ENCODE measurements at places on chromosomes 13 and 19. TPM values are rescaled to one million over a fixed set of nuclear protein-coding genes. Genes with fewer than 3 reads are reported as not detected.

DNA sequence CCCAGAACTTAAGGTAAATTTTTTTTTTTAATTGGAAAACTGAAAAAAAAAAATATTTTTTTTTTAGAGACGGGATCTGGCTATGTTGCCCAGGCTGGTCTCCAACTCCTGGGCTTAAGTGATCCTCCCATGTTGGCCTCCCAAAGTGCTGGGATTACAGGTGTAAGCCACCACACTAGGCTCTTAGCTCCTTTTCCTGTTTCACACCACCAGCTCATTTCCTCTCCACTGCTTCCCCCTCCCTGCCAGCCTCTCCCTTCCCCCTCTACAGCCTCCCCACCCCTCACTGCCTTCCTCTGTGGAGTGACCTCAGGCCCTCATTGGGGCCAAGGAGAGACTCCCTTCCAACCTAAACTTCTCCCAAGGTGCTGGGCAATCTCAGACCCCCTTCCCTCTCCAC, 4.2 kb upstream of the GIPR start:
- no peaks in the 10 kb centered on the region for H3K4me1 ChIP-seq
- H3K36me3 ChIP-seq = no peaks in the 10 kb centered on the region
- H3K27ac ChIP-seq = no peak overlapping the region
- no peaks in the 10 kb centered on the region for H3K27me3 ChIP-seq

DNA sequence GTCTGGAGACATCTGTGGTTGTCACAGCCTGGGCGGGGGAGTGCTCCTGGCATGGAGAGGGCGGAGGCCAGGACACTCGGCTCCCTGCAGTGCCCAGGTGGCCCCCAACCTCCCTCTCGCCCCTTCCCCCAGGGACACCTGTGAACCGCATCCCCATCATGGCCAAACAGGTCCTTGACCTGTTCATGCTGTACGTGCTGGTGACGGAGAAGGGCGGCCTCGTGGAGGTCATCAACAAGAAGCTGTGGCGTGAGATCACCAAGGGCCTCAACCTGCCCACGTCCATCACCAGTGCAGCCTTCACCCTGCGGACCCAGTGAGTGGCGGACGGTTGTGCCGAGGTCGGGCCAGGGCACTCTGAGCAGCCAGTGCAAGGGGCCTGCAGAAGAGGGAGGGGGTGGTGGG, 20.0 kb upstream of the WDR18 start:
- no peaks in the 10 kb centered on the region for H3K4me1 ChIP-seq
- H3K36me3 ChIP-seq = no peaks in the 10 kb centered on the region
- H3K27ac ChIP-seq = no peak overlapping the region
- H3K4me3 ChIP-seq = no peak overlapping the region
- DNase-seq = no peak

GRCh38 chr13:109376936-109377335, 409.4 kb downstream of the IRS2 start:
- H3K27me3 ChIP-seq = no peaks in the 10 kb centered on the region
- H3K4me1 ChIP-seq = no peaks in the 10 kb centered on the region
- no peaks in the 10 kb centered on the region for H3K36me3 ChIP-seq
- H3K4me3 ChIP-seq = no peak overlapping the region

- no peaks in the 10 kb centered on the region for H3K4me1 ChIP-seq
- no peaks in the 10 kb centered on the region for H3K27me3 ChIP-seq
- no peaks in the 10 kb centered on the region for H3K36me3 ChIP-seq
- no peak overlapping the region for H3K27ac ChIP-seq
- DNase-seq = no peak
- H3K4me3 ChIP-seq = no peak overlapping the region
These were observed 44.7 kb downstream of the TPT1 start for GRCh38 chr13:45296259-45296658.

The DAND5 gene
- polyA plus RNA-seq = not detected

The LILRB3 gene
- 4.9 TPM for polyA plus RNA-seq

DNA sequence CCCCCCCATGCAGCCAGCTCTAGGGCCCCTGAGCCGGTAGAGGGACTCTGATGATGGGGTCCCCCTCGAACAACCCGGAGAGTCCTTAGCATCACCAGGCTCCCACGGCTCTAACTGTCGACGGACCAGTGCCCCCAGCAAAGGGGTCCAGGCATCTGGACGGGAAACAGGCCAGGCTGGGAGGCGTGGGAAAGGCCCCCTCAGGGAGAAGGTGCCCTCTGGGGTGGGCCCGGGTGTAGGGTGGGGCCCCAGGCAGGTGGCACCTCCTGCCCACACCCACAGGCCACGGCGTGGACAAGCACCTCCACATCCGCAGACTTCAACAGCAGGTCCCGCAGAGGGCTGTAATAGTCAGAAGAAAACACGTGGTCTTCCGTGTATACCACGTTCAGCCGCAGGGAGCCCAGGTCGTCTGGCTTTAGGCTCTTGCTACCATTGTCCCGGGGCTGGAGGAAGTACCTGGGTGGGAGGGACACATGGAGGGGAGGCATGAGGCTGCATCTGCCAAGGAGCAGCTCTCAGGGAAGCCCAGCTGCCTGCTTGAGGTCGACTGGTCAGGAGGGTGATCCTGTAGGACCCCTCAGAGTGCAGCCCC, 44.7 kb upstream of the C13orf46 start:
- no peak overlapping the region for H3K27ac ChIP-seq
- no peak for DNase-seq
- no peaks in the 10 kb centered on the region for H3K36me3 ChIP-seq
- no peaks in the 10 kb centered on the region for H3K4me1 ChIP-seq
- H3K4me3 ChIP-seq = no peak overlapping the region

- H3K27ac ChIP-seq = no peak overlapping the region
- H3K36me3 ChIP-seq = no peaks in the 10 kb centered on the region
- H3K4me1 ChIP-seq = peaks cover 7% of the 10 kb centered on the region
- no peak overlapping the region for H3K4me3 ChIP-seq
- no peak for DNase-seq
These were observed 2.4 kb downstream of the LENG8 start for GRCh38 chr19:54451331-54451871.

Measured in ovary (tissue), 10 donors.